Skin of body (tissue), 3 donors: ENCODE measurements at places on chromosomes 1 and 21. TPM values are rescaled to one million over a fixed set of nuclear protein-coding genes. Genes with fewer than 3 reads are reported as not detected.

ADAM30 gene
- not detected for total RNA-seq

DNA sequence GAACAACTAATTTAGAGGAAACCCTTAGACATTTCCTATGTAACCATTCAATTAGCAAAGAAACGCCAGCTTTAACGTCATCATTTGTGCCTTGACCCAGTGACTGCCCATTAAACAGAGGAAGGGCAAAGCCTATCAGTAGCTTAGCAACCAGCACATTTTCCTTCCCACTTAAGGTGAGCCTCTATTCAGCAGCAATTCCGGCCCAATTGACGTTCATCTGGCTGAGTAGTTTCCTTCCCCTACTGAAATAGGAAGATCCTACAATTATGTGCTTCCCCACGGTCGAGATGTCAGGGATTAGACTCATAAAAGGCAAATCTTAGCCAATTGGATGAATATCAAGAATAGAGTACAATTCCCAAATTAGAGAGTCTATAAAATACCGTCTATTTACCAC, 482.1 kb upstream of the ADAMTS5 start:
- DNase-seq, result peak; percentile 55

CELA3B gene
- total RNA-seq, result not detected

DNA sequence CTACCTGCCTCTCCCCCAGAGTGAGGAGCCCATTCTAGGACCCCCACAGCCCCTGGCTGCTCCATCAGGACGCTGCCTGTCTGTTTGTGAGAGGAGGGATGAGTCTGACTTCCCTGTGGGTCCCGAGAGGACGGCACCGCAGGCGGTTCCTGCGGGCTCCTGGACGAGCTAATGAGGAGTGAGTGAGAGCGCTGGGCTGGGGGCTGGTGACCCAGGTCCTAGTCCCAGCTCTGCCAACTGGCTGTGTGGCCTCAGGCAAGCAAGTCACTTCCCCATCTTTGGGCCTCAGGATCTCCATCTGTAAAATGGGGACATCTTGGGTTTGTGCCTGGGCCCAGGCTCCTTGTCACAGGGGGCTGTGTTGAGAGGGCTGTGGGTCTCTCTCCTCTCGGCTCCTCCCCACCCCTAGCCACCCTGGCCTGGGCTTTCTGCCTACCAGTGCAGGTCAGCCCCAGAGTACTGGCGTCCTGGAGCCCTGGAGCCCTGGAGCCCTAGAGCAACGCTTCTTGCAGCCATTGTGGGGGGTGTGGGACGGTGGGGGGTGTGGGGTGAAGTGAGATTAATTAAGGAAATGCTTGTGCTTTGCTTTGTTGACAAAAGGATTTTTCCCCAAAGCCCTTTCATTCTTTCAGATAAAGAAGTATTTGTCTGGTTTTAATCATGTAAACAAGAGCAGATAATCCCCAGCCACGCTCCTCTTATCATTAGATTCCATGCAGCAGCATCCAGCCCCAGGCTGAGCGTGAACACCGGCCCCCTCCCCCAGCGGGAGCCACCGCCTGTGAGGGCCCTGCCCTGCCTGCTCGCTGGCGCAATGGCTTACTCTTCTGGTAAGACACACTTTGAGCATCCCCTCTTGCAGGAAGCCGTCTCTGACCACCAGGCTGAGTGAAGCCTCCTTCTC, 26.8 kb downstream of the SLC1A7 start:
- peak; percentile 20 for DNase-seq

GRCh38 chr1:116110567-116111523, at the start of gene MAB21L3:
Gene MAB21L3 (plus strand): TSS chr1:116111399. CDS start chr1:116112616, 1,217 bp downstream.
- DNase-seq, result no peak

GRCh38 chr1:229669333-229669732, 43.3 kb downstream of the URB2 start:
- no peak for DNase-seq

LRRC39 gene
- total RNA-seq, result 35.4 TPM

GRCh38 chr1:178266113-178266512, 172.2 kb downstream of the RASAL2 start:
- DNase-seq, result no peak

GRCh38 chr1:27427329-27427728, 34.9 kb downstream of the GPR3 start:
- DNase-seq, result no peak

MRAP gene
- 3.4 TPM for total RNA-seq

DNA sequence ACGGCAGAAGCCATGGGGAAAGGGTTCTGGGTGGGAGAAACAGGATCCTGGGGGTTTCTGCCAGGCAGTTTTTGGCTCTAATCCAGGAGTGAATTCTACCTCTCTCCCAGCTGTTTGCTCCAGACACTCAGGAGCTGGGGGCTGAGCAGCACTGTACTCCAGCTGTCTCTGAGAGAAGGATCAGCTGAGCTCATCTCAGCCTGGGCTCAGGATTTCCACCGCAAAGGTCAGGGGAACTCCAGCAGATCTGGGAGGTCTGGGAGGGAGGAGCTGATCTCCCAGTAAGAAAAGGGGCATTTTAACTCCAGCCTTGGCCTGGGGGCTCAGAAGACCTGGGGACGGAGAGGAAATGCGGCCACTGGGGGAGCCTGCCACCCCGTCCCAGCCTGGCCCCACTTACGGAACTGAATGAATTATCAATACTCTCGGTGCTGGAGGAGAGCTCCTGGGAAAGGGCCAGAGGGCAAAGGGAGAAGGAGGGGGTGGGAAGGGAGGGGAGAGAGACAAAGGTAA, 17.3 kb downstream of the PI4KB start:
- no peak for DNase-seq

DNA sequence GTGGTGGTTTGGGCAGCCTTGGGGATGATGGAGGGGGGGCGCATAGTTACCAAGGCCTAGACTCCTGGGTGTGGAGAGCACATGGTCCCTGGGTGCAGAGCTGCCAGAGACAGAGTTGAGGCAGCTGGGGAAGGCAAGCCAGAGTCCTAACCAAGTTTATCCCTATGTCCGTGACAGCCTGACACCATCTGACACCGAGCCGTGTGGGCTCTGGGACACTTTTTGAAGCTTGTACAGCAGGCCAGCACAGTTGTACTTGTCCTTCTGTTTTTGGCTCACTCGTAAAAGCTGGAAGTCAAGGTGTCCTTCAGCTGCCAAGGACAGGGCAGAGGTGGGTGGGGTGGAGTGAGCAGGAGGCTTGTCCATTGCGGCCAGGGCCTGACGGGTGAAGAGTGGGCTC, 28.5 kb downstream of the SLC26A9 start:
- DNase-seq, result no peak

DNA sequence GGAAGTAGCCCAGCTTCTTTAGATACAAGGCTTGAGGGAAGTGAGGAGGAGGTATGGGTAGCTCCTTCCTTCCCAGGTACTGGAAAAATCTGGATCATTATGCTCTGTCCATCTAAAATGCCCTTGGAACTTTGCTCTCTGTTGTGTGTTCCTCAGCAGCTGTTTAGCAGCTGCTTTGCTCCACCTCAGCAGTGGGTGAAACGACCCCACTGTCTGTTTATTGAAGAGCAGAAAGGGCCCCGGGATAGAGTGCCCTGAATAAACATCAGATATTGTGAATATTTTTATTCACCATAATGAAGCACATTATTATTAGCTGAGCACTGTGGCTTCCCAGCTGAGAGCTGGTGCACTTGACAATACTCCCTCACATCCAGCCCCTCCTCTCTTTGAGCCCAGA, 237.9 kb downstream of the PBX1 start:
- DNase-seq, result no peak

IFNAR2 gene
- 9.0 TPM for total RNA-seq

DNA sequence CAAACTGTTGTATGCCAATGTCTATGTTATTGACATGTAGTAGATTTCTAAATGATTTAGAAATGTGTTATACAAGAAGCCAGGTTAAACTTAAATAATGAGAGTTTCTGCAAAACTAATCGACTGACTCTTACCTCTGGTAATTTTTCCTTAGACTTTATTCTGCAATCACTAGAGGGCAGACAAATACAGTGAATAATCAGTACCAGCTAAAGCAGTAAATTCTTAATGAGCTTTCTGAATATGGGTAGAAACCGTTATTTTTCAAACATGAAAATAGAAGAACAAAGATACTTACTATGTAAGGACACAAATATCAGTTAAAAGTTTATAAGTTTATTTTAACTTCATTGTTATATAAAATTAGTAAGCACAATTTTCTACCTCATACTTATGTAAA, 97.9 kb upstream of the RGS1 start:
- DNase-seq, result no peak
